ENCODE measurements at places on chromosomes 16 and 17.

DNA sequence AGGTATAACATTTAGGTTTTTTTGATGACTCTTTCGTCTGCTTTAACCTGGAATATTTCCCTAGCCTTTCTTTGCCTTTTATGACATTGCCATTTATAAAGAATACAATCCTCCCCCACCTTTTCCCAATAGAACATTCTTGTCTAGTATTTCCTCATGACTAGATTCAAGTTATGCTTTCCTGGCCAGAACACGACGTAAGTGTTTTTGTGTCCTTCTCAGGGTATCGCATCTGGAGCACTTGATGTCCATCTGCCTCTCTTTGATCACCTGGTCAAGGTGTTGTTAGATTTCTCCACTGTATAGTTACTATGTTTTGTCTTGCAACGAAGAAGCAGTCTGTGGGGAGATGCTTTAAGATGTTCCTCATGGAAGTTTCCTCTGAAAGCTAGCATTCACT is 87.4 kb downstream of the MSI2 start:
- DNase-seq: no peak

GRCh38 chr17:81034168-81034777 is 678 bp upstream of the BAIAP2 start:
- DNase-seq: no peak

DNA sequence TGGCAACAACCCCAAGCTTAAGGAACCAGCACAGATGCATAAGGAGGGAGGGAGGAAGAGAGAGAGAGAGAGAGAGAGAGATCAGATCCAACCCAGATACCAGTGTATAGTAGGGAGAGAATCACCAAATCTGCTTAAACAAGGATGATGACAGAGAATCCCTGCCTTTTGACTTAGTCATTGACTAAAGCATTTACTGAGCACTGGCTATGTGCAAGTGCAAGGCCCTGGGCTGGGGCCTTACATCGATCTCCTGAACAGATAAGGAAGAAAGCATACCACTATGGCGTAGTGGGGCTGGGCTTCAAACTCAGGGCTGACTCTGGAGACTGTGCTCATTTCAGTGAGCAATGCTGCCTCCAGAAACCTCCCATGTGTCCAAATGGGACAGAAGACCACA is 15.8 kb downstream of the TSNAXIP1 start:
- no peak for DNase-seq

GRCh38 chr16:8949536-8950418 is 13.9 kb downstream of the USP7 start:
- DNase-seq: no peak

- no peak for DNase-seq
Observed at GRCh38 chr16:52312716-52313115, 234.2 kb downstream of the TOX3 start.

- DNase-seq: no peak
Observed at GRCh38 chr16:85188822-85189672, 76.8 kb upstream of the CIBAR2 start.

- no peak for DNase-seq
Observed at GRCh38 chr17:6356562-6356961, 78.4 kb downstream of the AIPL1 start.

DNA sequence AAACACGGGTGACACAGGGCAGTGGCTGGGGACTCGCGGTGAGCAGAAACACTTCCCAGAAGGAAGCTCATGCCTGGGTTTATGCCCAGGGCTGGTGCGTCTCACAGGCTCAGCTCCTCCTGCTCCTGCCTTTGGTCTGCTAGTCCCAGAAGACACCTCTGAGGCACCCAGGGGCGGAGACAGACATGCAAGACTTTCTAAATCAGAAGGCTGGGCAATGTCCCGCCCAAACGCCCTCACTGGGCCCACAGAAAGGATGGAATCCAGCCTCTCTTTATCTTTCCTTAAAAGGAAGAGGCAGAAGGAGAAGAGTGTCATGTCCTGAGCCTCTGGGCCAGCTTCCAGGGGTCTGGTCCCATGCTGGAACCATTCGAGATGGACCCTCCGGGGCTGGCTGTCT is 197.7 kb upstream of the RPL38 start:
- DNase-seq: no peak

GRCh38 chr17:34793231-34793908 is 167.9 kb downstream of the CCT6B start:
- DNase-seq: no peak

DNA sequence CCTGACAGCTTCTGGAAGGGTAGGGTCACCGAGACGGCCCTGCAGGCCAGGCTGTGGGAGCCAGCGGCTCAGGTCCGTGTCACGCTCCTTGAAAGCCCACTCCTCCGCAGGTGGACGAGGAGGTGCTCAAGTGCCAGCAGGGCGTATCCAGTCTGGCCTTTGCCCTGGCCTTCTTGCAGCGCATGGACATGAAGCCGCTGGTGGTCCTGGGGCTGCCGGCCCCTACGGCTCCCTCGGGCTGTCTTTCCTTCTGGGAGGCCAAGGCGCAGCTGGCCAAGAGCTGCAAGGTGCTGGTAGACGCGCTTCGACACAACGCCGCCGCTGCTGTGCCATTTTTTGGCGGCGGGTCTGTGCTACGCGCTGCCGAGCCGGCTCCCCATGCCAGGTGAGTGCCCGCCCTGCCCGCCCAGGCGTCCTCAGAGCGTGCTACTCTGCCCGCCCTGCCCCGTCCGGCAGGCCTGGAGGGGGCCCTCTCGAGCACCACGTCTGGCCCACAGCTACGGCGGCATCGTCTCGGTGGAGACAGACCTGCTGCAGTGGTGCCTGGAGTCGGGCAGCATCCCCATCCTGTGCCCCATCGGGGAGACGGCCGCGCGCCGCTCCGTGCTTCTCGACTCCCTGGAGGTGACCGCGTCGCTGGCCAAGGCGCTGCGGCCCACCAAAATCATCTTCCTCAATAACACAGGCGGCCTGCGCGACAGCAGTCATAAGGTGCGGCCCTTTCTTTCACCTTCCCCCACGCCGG is 1.3 kb downstream of the NAGS start:
- no peak for DNase-seq

DNA sequence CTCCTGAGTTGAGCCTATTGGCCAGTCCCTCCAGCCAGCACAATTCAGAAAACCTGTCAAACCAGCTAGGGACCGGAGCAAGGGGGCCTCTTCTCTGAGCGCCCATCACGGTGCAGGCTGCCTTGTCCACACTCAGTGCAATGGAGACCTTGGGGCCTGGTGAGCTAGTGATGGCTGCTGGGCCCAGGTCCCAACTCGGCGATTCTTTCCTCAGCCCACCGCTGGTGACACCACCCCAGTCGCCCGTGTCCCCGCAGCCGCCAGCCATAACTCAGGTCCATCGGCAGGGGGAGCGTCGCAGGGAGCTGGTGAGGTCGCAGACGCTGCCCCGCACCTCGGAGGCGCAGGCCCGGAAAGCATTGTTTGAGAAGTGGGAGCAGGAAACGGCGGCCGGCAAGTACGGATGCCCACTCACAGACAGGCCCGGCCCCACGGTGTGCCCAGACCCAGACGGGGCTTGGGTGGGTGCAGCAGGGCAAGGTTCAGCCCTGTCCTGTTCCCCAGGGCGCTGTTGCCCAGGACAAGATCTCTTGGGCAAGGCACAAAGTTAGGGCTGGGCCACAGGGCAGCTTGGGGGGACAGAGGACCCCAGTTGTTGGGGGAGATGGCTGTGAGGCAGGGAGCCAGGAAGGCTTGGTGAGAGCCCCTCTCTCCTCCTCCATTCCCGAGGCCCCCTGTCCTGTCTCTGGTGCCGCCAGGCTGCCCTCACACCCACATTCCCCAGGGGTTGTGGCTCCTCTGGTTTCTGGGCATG is 10.8 kb downstream of the SMTNL2 start:
- DNase-seq: no peak

DNA sequence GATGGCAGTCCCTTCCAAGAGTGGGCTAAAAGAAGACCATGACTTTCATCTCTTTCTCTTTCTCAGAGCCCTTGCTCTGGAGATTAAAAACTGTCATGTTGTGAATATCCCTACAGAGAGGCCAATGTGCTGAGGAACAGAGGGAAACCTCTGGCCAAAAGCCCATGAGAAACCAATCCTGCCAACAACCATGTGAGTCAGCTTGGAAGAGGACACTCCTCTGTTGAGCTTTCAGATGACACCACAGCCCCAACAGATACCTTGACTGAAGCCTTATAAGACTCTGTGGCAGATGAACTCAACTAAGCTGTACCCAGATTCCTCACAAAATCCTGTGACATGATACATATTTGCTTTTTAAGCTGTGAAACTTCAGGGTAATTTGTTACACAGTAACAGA is 19.6 kb downstream of the CPPED1 start:
- DNase-seq: no peak

DNA sequence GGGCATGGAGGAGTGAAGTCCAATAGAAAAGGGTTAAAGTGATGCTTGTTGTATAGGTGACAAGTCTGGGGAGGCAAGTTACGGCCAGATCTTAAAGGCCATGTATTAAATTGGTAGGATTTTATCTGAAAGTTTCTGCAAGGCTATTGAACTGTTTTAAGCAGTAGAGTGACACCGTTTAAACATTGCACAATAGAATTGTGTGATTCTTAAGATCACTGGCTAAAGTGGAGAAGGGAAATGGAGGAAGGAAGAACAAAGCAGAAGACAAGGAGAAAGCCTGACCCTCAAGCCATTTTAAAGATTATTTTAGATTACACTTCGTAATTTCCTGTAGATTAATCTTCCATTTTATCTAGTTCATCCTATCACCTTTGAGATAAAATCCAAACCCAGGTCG is 5.6 kb upstream of the MPHOSPH6 start:
- DNase-seq: no peak

DNA sequence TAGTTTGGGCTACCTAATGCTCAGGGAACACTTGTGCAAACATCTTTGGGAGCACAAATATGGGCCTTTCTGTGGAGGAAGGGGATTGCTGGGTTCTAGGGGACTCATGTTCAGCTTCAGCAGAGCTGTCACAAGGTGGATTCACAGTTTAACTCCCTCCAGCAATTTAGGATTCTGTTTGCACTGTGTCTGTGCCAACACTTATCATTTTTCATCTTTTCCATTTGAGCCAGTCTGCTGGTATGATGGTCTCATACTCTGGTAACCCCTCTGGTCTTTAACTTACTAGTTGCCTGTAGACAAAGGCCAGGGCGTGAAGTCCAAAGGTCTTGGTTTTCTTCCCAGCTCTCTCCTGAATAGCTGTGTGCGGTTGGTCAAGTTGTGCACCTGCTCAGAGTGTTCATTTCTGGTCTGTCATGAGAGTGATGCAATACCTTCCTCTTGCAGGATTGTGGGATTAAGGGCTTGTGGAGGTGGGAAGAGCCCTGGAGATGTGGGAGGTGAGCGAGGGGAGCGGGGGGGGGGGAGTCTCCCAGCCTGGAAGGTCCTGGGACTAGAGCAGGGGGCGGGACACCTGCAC is 152.6 kb downstream of the CMIP start:
- no peak for DNase-seq

DNA sequence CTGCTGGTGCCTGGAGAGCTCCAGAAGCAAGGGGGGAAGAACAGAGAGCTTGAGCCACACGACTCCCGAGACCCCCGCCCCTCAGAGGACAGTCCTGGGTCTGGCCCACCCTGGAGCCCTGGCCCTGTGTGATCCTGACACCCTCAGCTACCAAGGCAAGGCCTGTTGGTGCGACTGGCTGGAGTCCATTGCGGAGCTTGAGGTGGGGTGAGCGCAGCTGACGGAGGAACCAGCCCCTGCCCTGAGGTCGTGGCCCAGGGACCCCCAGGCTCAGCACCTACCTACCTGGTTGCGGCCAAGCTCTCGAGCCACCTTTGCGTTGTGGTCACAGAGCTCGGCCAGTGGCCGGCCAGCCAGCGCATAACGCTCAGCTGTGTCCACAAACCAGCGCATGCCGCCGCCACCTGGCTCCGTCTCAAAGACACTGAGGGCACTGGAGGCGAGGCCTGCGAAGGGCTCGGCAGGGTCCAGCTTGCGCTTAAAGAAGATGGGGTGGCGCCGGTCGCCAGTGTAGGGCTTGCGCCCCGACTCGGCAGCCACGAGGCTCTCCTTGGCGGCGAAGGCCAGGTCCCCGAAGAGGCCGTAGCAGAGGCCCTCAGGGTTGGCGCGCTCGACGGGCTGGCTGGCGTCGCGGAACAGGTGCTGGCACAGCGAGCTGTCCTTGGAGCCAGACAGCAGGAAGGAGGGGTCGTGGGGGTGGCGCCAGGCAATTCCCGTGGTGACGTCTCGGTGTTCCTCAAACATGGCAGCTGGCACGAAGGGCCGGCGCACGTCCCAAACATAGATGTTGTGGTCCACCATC is 2.5 kb upstream of the JMJD8 start:
- no peak for DNase-seq

GRCh38 chr16:62130101-62130500 is 93.9 kb upstream of the CDH8 start:
- DNase-seq: no peak

DNA sequence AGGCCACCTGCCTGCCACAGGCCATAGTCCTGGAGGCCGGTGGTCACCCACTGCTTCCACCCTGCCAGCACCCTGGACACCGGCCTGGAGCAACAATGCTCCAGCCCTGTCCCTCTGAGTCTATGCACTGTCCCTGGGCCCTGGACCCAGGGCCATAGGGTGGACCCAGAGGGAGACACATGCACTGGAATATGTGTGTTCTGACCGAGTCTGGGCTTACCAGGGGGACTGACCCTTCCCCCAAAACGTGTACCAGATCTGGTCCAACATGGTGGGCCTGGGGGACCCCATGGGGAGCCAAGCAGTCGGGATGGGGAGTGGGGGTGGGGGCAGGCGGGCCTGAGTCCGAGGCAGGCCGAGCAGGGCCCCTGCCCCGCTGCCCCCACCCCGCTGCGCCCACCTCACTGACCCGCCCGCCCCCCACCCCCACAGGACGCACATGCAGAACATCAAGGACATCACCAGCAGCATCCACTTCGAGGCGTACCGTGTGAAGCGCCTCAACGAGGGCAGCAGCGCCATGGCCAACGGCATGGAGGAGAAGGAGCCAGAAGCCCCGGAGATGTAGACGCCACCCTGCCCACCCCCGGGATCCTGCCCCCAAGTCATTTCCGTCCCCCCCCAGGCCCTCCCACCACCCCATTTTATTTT is 357.4 kb downstream of the SEC14L1 start:
- no peak for DNase-seq

DNA sequence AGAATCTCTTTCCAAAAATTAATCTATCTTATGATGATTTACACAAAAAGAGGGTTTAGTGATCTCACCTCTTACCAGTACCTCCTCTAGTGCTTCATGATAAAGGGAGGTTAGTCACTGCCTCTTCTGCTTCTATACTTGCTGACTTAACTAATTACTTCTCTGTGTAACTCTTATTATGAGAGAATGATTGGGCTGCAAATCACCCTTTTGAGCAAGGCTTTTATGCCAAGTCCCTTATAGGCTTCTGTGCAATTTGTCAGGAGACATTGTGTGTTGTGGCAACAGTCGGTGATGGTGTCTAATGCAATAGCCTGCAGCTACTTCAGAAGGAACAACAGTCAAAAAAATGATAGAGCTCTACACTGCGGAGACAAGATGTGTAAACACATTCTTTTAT is 1568.1 kb upstream of the GOT2 start:
- DNase-seq: no peak

Data from SHP77 (cell line).